ENCODE measurements at places on chromosomes 3 and 15.

DNA sequence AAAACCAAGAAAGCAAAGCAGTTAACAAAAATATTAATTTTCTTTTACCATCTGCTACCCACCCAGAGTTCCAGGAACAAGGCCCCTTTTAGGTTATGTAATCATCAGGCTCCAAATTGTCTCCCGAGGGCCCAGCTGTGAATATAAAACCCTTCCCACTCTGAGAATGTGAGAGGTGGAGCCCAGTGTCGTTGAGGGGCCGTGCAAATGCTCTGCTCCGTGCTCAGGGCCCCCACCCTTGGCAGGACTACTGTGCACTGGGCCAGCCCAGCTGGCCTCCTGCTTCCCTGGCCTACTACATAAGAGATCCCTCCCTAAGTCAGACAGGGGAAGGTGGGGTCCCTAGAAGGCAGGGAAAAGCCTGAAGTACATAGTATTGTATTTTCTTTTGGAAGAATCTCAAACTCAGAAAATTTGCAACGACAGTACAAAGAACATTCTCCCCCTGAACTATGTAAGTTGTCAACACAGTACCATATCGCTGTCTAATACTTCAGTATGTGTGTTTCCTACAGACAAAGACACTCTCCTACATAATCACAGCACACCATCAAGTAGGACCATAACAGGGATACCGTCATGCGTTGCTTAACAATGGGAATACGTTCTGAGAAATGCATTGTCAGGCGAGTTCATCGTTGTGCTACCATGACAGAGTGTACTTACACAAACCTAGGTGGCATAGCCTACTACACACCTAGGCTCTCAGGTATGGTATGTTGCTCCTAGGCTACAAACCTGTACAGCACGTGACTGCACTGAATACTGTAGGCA is 4.4 kb upstream of the CLEC3B start:
- DNase-seq, result no peak

DNA sequence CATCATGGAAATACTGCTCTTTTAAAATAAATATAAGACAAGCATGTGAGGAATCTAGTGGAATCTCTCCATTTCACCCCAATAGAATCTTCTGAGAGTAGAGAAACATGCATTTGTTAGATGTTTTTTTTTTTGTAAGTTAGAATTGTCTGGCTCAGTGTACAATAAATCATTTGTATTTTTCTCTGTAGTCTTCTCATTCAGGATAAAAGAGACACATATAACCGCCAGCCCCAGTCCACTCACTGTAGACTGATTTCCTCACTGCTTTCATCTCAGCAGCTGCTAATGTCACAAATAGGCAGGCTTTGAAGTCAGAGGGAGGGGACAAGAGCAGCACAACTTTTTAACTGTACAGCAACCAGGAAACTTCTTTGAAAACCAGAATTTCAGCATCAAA is 140.2 kb upstream of the RBMS3 start:
- DNase-seq, result no peak

GRCh38 chr15:41340189-41340695 is 7.6 kb downstream of the NUSAP1 start:
- DNase-seq, result no peak

DNA sequence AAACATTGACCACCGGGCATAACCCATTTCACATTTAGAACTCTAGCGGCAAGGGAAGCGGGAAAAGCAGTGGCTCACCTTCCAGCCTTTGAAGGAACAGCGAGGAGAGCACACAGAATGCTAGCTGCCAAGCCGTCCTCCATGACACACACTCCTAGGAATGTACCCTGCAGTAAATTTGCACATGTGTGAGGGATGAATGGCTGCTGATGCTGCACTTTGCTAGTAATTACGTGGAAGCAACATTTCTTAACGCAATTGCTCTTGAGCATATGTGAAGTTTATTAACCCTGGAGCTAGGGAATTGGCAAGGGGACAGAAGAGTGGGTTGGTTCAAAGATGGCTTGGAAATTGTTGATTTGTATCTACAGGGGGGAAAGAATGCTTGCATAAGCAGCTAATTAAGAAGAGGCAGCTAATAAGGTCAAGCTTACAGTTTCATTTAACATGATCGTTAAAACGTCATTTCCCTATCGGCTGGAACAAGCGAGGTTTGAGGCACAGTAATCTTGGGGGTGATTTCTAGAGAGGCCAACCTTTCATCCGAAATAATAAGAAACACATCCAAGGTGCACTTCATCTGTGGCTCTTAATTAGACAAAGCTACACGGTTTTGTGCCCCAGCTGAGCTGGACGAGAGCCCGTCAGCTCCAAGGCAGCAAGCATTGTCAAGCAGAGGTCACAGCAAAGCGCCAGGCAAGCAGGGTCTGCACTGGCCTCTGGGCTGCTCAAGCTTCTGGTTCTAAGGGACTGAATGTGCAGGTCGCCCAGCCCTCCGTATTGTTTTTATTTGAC is 123.4 kb downstream of the CHSY1 start:
- peak; percentile 90 for DNase-seq

- DNase-seq, result no peak
These were observed 45.0 kb upstream of the PCSK6 start for GRCh38 chr15:101534376-101534970.

- peak; percentile 83 for DNase-seq
These were observed 101.2 kb upstream of the PTX3 start for GRCh38 chr3:157335233-157336076.

DNA sequence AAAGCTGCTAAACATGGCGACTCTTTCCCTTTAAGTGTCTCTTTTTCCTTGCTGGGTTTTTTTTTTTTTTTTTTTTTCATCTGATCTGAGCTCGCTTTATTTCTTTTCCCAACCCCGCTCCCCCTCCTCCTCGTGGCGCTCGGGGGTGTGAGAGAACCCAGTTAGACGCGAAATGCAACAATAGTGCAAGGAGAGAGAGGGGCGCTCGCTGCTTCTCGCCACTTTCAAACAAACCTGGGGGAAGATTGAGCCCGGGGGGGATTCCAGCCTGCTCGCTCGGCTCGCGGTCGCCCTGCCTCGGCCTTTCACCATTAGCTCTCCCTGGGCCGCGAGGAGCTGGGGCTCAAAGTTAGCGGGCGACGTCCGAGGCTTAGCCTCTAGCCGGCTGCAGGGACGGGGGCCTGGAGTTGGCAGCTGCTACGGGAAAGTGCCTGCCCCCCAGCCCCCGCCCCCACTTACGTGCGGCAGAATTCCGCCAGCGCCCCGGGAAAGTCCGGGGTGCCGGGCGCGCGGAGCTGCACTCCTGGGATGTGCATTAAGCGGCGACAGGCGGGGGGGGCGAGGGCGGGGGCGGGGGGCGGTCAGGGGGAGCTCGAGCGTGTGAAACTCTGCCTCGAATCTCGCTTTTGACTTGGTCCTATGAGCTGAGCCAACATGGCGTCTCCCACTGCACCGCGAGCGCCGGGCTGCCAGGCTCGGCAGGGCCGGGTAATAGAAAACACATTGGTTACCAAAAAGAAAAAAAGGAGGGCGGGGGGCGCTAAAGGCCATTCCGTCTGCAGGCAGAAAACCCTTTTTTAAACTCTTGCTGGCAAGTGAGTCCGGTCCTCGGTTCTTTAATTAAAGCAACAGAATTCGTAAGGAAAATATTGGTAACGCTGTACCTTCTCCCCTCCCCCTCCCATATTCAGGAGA is 10.4 kb downstream of the NR2F2 start:
- no peak for DNase-seq

- DNase-seq, result no peak
These were observed 402.9 kb downstream of the IL20RB start for GRCh38 chr3:137360531-137361201.

DNA sequence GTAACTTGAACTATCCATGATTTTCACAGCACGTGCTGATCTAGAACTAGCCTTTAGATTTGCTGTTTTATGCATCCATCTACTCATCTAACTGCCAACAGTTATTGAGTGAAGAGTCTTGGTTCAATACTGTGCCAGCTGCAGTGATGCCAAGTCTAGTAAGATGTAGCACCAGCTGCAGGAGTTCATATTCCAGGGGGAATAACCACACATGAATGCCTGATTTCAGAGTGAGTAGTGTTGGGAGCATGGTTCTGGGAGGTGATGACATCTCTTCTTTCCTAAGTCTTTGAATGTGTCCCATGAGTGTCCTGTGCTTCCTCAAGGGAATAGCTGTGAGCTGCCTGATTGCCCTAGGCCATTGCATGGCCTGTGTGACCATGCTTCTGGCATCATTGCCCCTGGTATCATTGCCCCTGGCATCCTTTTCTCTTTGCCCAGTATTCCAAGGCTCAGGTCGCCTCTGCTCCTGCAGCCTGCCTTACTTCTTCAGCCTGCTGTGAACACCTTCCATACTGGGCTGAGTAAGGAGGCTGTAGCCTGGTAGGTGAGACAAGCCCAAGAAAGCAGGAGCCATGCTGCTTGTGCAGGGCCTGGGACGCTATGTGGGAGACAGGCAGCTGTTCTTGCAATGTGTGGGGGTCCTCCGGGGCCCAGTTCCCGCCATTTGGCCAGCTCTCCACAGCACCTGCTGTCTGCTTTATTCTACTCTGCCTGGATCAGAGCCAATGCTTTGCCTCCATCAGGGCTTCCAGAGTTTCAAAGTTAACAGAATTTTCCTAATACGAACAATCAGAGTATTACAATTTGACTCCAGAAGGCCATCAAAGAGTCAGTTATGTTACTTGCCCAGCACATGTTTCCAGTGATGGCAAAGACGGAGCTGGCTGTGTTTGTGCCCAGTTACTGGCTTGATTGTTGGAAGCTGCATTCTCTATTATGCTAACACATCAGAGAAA is 73.2 kb downstream of the CLSTN2 start:
- no peak for DNase-seq

- DNase-seq, result no peak
These were observed 29.1 kb downstream of the GRIP2 start for GRCh38 chr3:14510838-14511622.

- DNase-seq, result no peak
These were observed 285.3 kb downstream of the RPLP1 start for GRCh38 chr15:69737916-69738315.

DNA sequence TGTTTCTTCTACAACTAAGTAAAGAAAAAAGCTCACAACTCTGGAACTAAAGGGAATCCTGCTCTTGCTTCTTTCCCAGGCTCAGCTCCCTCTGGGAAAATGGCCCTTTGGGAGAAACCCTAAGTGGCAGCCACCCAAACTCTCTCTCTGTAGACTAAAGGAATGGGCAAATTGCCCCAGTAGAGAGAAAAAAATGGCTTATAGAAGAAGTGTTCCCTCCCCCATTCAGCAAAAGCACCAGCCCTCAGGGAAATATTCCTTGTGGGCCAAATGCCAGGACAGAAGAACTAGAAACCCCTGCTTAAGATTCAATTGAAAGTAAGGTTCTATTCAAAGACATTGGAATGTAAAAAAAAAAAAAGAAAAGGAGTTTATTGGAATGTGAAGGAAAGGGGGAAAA is 603.7 kb upstream of the ALCAM start:
- DNase-seq, result no peak

DNA sequence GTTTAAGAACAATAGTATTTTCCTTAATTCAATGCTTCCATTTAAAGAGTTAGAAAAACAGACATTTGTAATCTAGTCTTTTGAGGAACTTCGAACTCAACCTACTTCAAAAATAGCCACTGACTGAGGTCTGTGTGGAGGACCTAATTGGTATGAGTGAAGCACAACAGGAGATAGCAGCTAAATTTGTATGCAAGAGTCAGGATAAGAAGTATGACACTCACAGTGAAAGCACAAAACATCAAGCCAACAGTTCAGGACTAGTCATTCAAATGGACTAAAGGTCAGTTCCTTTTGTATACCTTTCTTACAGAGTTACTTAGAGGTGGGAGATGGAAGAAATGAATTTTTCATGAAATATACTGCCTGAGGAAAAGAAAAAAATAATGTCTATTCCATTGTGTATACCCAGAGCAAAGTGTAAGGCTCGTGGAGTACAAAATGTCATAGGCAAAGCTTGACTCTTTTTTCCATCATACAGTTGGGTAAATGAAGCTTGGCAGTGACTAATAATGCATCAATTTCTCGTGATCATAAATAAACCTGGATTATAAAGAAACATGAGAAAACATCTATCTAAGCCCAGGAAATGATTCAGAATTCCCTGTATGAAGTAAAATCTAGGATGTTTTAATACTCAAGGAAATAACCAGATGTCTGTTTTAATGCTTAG is 1005.2 kb upstream of the CADM2 start:
- DNase-seq, result no peak

DNA sequence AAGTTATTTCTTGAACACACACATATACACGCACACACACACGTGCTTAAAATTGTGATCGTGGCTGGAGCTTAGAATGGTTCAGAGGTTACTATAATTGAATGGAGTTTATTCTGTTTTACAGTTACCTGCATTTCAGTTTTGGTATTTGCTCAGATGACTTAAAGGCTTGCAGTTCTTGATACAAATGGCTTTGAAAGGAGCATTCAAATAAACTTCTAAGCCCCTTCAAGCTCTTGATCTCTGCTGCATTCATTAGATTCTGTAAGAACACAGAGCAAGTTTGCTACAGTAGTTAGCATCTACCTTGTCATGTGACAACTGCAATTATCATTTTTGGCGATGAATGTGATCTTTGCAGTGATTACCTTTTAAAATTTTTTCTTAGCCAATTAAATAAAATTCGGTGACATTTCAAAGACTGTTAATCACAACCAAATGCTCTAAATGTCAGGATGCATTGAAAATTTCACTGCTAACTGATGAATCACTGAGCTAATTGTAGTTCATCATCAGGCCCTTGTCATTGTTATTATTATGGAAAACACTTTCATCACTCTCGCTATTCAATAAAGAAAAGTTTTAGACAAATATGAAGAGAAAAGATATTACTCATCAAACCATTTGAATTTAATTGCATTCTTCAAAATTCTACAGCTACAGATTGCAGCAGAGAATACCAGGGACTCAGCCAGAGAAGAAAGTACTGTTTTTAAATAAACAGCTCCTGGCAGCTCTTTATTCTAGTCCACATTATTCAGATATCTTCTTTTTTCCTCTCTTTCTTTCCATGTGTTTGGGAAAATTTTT is 296.1 kb downstream of the LRTM1 start:
- no peak for DNase-seq

DNA sequence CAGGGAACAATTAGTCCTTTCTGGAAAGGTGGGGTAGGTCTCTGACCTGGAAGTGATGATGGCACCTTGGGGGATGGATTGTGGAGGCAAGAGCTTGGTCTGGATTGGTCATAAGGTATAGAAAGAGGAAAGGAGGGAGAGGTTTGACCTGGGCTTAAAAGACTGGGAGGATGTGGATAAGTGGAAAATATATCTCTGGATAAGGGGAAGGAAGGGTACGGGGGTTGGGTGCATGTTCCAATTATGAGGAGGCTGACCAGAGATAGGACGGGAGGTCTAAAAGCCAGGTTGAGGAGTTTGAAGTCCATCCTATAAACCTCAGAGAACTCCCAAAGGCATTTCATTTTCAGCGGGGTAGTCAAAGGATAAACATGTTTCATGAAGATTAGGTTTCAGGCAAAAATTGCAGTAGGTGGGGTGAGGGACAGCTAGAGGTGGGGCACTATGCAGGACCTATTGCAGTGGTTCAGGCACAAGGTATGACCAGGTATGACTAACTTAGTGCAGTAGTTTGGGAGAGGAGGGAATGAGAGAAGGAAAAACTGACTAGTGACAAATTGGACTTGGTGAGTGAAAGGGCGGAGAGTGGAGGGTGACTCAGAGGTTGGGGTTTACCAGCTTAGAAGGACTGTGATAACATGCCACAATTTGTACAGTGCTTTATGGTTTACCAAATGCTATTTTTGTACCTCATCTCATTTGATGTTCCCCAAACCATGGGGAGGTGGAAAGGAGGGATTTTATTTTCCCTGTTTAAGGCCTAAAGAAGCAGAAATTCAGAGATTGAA is 10.7 kb downstream of the PDE8A start:
- peak; percentile 72 for DNase-seq

GRCh38 chr3:171415070-171415469 is 45.1 kb downstream of the TNIK start:
- peak; percentile 53 for DNase-seq
